ENCODE measurements at places on chromosomes 5 and 9. TPM values are rescaled to one million over a fixed set of nuclear protein-coding genes. Genes with fewer than 3 reads are reported as not detected.

GRCh38 chr9:113781896-113782295 lies 94.2 kb upstream of the ZNF618 start:
- DNase-seq, result no peak

The SLC9A3 gene
- total RNA-seq, result 1.7 TPM

- no peak for DNase-seq
Measured at GRCh38 chr9:83296123-83296522, 233.2 kb upstream of the RASEF start.

DNA sequence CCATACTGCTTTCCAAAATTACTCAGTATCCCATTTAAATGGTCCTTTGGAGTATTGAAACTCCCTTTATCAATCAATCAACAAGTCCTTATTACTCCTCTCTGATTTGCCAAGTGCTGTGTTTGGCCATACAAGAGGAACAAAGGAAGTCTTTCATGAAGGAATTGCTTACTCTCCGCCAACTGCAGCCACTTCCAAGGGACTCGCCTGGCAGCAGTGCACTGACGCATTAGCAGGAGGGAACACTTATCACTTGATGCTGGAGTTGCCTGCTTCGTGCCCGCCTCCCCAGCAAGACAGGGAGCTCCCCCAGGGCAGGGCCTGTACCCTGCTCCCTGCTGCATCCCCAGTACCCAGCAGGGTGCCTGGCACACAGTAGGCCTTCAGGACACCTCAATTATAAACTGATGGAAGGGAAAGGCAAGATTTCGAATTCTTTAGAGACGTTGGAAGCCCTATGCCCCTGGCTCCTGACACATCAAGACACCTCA lies 97.9 kb downstream of the CRB2 start:
- DNase-seq, result peak; percentile 70

The TMC1 gene
- total RNA-seq, result 0.23 TPM

All from heart left ventricle (tissue), 16 donors.